Astrocyte (in vitro differentiated cells and primary cell): ENCODE measurements at places on chromosomes 7 and 10. TPM values are rescaled to one million over a fixed set of nuclear protein-coding genes. Genes with fewer than 3 reads are reported as not detected.

TRIM50 gene
- not detected in 2 replicates for total RNA-seq

DNA sequence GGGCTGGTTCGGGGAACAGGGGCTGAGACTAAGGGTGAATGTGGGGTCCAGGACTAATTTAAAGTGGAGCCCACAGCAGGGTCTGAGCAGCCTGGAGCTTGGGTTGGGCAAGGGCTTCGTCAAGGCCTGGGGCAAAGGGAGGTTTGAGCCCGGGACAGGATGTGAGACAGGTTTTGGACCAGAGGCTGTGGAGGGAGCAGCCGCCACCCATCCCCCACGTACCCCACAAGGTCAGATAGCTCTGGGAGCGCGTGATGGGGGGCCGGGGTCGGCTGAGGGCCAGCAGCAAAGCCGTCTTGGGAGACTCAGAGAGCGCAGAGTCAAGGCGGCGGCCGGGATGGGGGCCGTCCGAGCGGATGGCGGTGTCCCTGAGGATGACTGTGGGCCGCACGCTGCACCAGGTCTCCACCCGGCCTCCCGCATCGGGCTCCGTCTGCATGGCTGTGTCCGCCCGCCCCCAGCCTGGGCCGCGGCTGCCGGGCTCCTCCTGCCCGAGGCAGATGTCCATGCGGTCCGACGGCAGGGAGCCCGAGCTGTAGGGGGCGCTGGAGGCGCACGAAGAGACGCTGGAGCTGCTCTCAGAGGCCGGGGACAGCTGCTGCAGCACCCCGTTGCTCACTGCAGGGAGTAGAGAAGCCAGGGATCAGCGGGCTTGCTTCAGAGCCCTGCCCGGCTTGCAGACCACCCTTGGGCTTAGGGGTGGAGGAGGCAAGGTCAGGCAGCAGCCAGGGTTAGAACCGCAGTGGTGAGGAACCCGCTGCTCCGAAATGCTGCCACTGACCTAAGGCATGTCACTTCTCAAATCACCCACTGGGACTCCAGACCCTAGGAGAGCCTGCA is 12.1 kb downstream of the PDZD7 start:
- H3K4me1 ChIP-seq = peaks cover 25% of the 10 kb centered on the region
- H3K27ac ChIP-seq = no peak overlapping the region
- no peaks in the 10 kb centered on the region for H3K36me3 ChIP-seq
- H3K4me3 ChIP-seq = no peak overlapping the region
- DNase-seq = peak; percentile 45

- H3K27ac ChIP-seq = no peak overlapping the region
- no peaks in the 10 kb centered on the region for H3K27me3 ChIP-seq
- no peak overlapping the region for H3K4me3 ChIP-seq
- DNase-seq = no peak
- peaks cover 13% of the 10 kb centered on the region for H3K4me1 ChIP-seq
- no peaks in the 10 kb centered on the region for H3K36me3 ChIP-seq
Measured at GRCh38 chr7:36127075-36127740, 25.8 kb upstream of the EEPD1 start.

DNA sequence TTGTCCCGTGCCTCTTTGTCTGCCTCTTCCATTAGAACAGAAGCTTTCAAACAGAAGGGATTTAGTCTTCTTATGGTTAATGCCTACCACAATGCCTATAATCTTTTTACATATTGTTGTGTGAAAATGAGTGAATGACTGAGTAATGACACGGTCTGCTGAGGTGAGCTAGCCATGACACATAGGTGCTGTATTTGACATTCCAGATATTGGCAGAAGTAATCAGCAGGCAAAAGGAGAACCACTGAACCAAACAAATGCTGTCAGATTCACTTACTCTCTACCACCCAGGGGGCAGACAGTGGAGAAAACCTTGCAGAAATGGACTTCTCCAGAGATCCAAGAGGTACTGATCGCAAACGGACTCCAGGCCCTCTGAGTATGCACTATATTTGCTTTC is 377.2 kb upstream of the VWC2 start:
- H3K27ac ChIP-seq = no peak overlapping the region
- no peaks in the 10 kb centered on the region for H3K36me3 ChIP-seq
- H3K4me1 ChIP-seq = no peaks in the 10 kb centered on the region
- DNase-seq = no peak
- no peak overlapping the region for H3K4me3 ChIP-seq

GRCh38 chr7:117012696-117013095 is 59.4 kb downstream of the ST7 start:
- H3K4me3 ChIP-seq = no peak overlapping the region
- no peaks in the 10 kb centered on the region for H3K36me3 ChIP-seq
- no peaks in the 10 kb centered on the region for H3K27me3 ChIP-seq
- peaks cover 20% of the 10 kb centered on the region for H3K4me1 ChIP-seq
- no peak for DNase-seq

- no peak overlapping the region for H3K27ac ChIP-seq
- H3K4me3 ChIP-seq = no peak overlapping the region
- no peaks in the 10 kb centered on the region for H3K27me3 ChIP-seq
- H3K4me1 ChIP-seq = peaks cover 31% of the 10 kb centered on the region
- no peak for DNase-seq
Measured at GRCh38 chr10:30825495-30825894, 195.9 kb upstream of the LYZL2 start.

RELN gene
- total RNA-seq = 0.70 and 0.98 TPM in 2 replicates

EDRF1 gene
- total RNA-seq = 24.0 and 25.7 TPM in 2 replicates

DNA sequence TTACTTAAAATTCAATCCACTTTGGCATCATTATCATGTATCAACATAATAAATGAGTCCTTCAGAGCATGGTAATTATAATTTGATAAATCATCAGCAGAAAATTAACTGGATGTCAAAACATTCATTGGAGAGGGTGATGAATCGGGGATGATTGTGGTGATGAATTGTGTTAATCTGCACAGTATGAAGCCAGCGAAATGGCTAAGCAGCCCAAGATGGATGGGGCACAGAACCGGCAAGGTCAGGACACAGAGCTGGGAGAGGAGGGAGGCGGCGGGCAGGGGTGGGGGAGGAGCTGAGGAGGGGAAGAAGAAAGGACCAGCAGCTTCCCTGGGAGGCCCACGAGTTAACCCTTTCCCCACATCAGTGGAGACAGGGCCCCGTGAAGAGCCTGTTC is 536.1 kb downstream of the LRMDA start:
- no peaks in the 10 kb centered on the region for H3K4me1 ChIP-seq
- no peak overlapping the region for H3K4me3 ChIP-seq
- no peaks in the 10 kb centered on the region for H3K36me3 ChIP-seq
- DNase-seq = peak; percentile 69
- H3K27me3 ChIP-seq = no peaks in the 10 kb centered on the region

GRCh38 chr10:101655570-101655969 is 39.4 kb downstream of the FBXW4 start:
- peak; percentile 12 for DNase-seq
- no peaks in the 10 kb centered on the region for H3K4me1 ChIP-seq
- no peak overlapping the region for H3K4me3 ChIP-seq
- no peaks in the 10 kb centered on the region for H3K27me3 ChIP-seq
- no peak overlapping the region for H3K27ac ChIP-seq
- peaks cover 6% of the 10 kb centered on the region for H3K36me3 ChIP-seq

DNA sequence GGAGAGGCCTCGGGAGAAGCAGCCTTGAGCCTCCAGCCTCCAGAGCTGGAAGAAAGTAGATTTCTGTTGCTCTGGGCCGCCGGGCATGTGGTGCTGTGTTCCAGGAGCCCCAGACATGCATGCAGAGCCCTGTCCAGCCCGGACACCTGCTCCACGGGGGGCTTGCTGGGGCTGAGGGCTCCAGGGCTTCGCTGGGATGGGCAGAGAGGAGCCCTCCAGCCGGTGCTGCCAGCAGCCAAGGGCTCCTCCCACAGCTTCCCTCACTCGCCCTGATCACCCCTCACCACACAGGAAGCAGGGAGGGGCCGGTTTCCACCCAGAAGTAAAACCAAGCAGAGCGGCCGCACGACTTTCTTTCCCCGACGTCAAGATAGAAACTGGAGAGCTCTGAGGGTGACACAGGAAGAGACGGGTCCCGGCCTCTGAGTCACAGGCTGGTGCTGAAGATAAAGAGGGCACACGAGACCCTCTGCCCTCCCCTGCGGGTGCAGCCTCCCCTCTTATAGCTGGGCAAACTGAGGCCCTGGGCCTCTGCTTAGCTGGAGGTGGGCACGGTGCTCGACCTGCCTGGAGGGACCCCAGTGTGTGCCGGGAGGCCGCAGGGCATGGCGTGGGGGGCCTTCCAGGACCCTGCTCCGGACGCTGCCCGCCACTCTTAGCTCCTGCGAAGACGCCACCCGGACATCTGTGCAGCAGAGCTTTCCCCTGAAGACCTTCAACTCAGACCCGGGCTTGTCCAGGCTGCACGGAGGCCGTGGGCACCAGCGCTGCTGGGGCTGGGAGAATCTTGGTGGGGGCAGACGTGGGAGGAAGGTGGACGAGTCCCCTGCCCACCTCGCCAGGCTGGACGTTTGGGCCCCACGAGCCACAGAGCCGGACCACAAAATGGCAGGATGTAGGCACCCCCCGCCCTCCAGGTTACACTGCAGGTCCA is 31.1 kb downstream of the ADAP1 start:
- peaks cover 22% of the 10 kb centered on the region for H3K4me1 ChIP-seq
- no peaks in the 10 kb centered on the region for H3K36me3 ChIP-seq
- H3K27ac ChIP-seq = no peak overlapping the region
- no peaks in the 10 kb centered on the region for H3K27me3 ChIP-seq

- H3K4me1 ChIP-seq = peaks cover 2% of the 10 kb centered on the region
- H3K27ac ChIP-seq = no peak overlapping the region
- no peak overlapping the region for H3K4me3 ChIP-seq
- no peaks in the 10 kb centered on the region for H3K27me3 ChIP-seq
- H3K36me3 ChIP-seq = no peaks in the 10 kb centered on the region
- DNase-seq = peak; percentile 35
Measured at GRCh38 chr7:74502216-74502891, 48.6 kb downstream of the GTF2IRD1 start.

SFTPA2 gene
- not detected in 2 replicates for total RNA-seq

- H3K4me1 ChIP-seq = no peaks in the 10 kb centered on the region
- H3K27me3 ChIP-seq = no peaks in the 10 kb centered on the region
- H3K4me3 ChIP-seq = no peak overlapping the region
- H3K27ac ChIP-seq = no peak overlapping the region
- DNase-seq = no peak
- H3K36me3 ChIP-seq = no peaks in the 10 kb centered on the region
Measured at GRCh38 chr10:110265573-110266193, 39.0 kb downstream of the SMNDC1 start.

- H3K27ac ChIP-seq = no peak overlapping the region
- H3K36me3 ChIP-seq = no peaks in the 10 kb centered on the region
- H3K4me1 ChIP-seq = no peaks in the 10 kb centered on the region
- H3K4me3 ChIP-seq = no peak overlapping the region
- no peak for DNase-seq
Measured at GRCh38 chr10:72727130-72727529, 35.2 kb downstream of the MCU start.

GRCh38 chr10:5443429-5443828 is 31.1 kb downstream of the NET1 start:
- no peak overlapping the region for H3K4me3 ChIP-seq
- DNase-seq = no peak
- H3K27me3 ChIP-seq = no peaks in the 10 kb centered on the region
- peaks cover 3% of the 10 kb centered on the region for H3K4me1 ChIP-seq

SPACDR gene
- 2.5 and 2.6 TPM in 2 replicates for total RNA-seq

GRCh38 chr10:86004337-86004736 is 362.3 kb downstream of the GRID1 start:
- no peaks in the 10 kb centered on the region for H3K4me1 ChIP-seq
- no peak for DNase-seq
- H3K4me3 ChIP-seq = no peak overlapping the region
- no peaks in the 10 kb centered on the region for H3K36me3 ChIP-seq

CREB5 gene
- 23.7 and 25.4 TPM in 2 replicates for total RNA-seq

DNA sequence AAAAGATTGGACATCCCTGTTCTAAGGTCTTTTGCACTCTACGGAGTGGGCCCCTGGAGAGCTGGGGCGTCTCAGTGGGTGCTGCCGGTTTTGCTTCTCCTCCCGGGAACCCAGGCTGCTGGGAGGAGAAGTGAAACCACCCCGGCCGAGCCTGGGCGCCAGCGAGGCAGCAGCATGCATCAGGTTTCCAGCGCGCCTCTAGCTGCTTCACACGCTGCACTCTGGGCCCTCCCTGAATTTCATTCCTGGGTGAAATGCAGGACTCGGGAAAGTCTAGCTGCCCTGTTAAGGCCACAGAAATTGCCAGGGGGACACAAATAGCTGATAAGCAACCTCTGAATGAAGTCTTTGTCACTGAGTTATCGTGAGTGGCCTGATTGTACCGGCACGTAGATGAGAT is 127.4 kb downstream of the TRRAP start:
- no peak overlapping the region for H3K27ac ChIP-seq
- H3K36me3 ChIP-seq = peaks cover 32% of the 10 kb centered on the region
- H3K4me3 ChIP-seq = no peak overlapping the region
- H3K27me3 ChIP-seq = no peaks in the 10 kb centered on the region
- peaks cover 14% of the 10 kb centered on the region for H3K4me1 ChIP-seq
- DNase-seq = no peak

- no peak overlapping the region for H3K4me3 ChIP-seq
- peaks cover 11% of the 10 kb centered on the region for H3K27me3 ChIP-seq
- no peaks in the 10 kb centered on the region for H3K36me3 ChIP-seq
- no peak for DNase-seq
- H3K27ac ChIP-seq = no peak overlapping the region
Measured at GRCh38 chr10:129896860-129897200, 67.2 kb downstream of the EBF3 start.

GRCh38 chr10:43035800-43036199 is 41.1 kb upstream of the RET start:
- no peak overlapping the region for H3K4me3 ChIP-seq
- H3K27ac ChIP-seq = no peak overlapping the region
- H3K36me3 ChIP-seq = no peaks in the 10 kb centered on the region
- no peak for DNase-seq

DNA sequence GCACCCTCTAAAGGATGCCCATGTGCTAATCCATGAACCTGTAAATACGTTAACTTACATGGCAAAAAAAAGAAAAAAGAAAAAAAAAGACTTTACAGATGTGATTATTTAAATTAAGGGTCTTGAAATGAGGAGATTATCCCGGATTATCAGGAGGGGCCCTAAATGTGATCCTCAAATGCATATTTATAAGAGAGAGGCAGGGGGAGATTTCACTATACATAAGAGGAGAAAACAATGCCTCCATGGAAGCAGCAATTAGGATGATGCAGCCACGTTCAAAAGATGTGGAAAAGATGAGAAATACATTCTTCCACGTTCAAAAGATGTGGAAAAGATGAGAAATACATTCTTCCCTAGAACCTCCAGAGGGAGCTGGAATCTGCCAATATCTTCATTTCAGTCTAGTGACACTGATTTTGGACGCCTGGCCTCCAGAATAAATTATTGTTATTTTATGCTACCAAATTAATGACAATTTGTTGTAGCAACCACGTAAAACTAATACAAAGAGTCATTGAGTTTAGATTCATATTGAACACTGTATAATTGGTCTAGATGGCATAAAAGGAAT is 328.4 kb upstream of the GNAI1 start:
- no peaks in the 10 kb centered on the region for H3K27me3 ChIP-seq
- no peaks in the 10 kb centered on the region for H3K36me3 ChIP-seq
- no peak for DNase-seq
- no peak overlapping the region for H3K27ac ChIP-seq
- no peak overlapping the region for H3K4me3 ChIP-seq
- H3K4me1 ChIP-seq = no peaks in the 10 kb centered on the region

SMARCD3 gene
- total RNA-seq = 47.7 and 50.0 TPM in 2 replicates

UNC5B gene
- 15.0 and 32.8 TPM in 2 replicates for total RNA-seq

GRCh38 chr10:24759672-24760071 is 36.0 kb upstream of the ARHGAP21 start:
- no peak overlapping the region for H3K27ac ChIP-seq
- no peak overlapping the region for H3K4me3 ChIP-seq
- H3K4me1 ChIP-seq = peaks cover 8% of the 10 kb centered on the region
- no peaks in the 10 kb centered on the region for H3K36me3 ChIP-seq
- no peak for DNase-seq

- no peaks in the 10 kb centered on the region for H3K36me3 ChIP-seq
- H3K4me1 ChIP-seq = peaks cover 5% of the 10 kb centered on the region
- H3K27me3 ChIP-seq = peaks cover 4% of the 10 kb centered on the region
- no peak overlapping the region for H3K27ac ChIP-seq
- no peak overlapping the region for H3K4me3 ChIP-seq
Measured at GRCh38 chr7:75740846-75741497, 2.2 kb upstream of the HIP1 start.

ABCB1 gene
- 0.79 and 1.8 TPM in 2 replicates for total RNA-seq
